ENCODE measurements at places on chromosomes 16 and 17.

GRCh38 chr17:51006601-51007000 is 114.1 kb downstream of the SPAG9 start:
- no peak for DNase-seq

- DNase-seq, result no peak
These were observed 167.5 kb downstream of the RAB11FIP4 start for GRCh38 chr17:31558748-31559583.

DNA sequence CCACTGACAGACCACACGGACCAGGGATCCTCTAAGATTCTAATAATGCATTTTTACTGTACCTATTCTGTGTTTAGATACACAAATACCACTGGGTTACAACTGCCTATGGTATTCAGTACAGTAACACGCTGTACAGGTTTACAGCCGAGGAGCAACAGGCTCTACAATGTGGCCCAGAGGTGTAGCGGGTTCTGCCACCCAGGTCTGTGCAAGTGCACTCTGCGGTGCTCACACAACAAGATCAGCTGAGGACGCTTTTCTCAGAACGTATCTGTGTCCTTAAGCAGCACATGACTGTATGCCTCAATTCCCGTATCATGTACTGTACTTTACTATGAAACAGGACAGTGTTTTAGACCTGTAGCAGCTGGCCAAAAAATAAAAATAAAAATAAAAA is 6.5 kb downstream of the ZCCHC14 start:
- no peak for DNase-seq

DNA sequence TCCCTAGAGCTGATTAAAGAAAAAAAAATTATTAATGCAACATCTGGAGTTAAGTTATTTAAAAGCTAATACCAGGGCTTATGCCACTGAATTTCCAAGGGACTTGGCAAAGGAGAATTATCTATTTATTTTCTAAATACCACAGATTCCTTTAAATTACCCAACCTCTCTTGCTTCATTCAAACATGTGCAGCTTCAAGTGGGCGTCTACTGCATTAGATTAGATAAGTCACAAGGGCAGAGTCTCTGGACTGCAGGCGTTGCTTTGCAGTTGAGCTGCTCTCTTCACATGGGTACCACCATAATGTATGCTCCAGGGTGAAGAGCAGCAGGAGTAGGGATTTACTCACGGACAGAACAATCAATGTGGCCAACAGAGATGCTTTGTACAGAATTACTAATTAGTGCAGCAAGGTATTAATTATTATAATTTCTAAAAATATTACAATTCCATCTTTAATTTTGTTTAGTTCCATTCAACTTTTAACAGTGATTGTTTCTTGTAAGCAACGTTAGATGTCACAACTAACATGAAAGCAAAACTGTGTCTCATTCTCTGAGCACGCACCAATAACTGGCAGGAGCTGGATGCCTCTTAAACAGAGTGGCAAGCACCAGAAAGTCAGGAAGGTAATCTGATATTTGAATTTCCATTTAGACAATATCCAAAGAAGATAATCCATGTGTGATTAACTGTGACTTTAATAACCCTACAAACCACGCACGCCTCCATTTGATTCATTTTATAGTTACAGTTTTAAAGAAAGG is 214.2 kb downstream of the STX8 start:
- no peak for DNase-seq

- DNase-seq, result no peak
These were observed 50.1 kb downstream of the GTF3C1 start for GRCh38 chr16:27499659-27500055.

GRCh38 chr16:50263060-50263909 is 3.1 kb upstream of the ADCY7 start:
- DNase-seq, result no peak

GRCh38 chr16:13895516-13895915 is 24.4 kb upstream of the ERCC4 start:
- no peak for DNase-seq

DNA sequence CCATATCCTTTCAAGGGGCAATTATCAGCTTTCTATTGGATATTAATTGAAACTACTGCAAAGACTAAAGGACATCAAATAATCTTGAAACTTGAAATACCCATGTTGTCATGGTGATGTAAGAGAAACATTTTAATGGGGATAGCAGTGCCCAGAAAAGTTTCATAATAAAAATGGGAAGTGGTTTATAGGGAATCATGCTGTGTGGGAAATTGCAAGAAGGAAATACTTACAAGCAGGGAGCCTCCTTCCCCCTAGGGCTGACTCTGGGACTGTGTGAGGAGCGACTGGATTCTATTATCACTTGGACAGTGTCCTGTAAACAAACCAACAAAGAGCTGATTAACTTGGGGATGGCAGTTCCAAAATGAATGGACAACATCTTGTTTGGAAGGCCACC is 1393.1 kb upstream of the GOT2 start:
- no peak for DNase-seq

DNA sequence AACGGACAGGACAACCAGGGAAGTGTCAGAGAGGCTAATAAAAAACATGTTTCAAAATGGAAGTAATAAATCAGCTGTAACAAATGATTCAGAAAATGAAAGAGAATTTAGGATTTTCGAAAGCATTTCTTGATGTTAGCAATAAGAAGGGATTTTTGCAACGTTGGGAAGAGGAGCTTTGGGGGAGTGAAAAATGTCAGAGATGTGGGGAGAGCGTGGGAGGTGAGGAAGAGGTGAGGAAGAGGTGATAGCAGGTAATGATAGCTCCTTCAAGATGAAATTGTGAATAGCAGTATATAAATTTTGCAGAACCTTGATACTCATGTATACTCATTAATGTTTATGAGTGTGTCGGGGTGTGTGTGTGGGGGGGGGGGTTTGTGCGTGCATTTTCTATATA is 76.2 kb upstream of the COX10 start:
- no peak for DNase-seq

GRCh38 chr16:58449306-58449705 is 50.6 kb upstream of the NDRG4 start:
- DNase-seq, result no peak

DNA sequence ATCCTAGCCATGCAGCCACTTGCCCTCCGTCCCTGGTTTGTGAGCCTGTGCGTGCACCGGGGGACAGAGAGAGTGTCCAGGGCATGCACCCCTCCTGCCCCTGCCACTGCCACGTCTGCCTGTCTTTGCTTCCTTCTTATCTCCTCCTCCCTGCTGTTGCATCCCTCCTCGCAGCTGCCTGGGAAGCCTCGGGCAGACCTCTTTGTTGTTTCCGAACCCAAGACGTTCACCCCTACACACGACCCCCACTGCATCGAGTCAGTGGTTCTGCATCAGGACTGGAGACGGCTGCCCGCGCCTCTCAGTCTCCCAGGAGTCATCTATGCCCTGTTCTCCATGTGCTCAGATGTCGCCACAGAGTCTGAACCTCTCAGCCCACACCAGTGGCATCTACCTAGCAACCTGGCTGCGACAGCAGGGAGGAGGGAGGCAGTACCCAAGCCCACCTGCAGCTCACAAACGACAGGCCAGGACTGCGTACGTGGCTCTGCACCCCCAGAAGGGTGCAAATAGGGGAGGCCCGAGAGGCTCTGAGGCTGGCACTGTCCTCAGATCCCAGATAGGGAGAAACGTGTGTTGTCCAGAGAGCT is 5.2 kb downstream of the TIMP2 start:
- DNase-seq, result no peak

DNA sequence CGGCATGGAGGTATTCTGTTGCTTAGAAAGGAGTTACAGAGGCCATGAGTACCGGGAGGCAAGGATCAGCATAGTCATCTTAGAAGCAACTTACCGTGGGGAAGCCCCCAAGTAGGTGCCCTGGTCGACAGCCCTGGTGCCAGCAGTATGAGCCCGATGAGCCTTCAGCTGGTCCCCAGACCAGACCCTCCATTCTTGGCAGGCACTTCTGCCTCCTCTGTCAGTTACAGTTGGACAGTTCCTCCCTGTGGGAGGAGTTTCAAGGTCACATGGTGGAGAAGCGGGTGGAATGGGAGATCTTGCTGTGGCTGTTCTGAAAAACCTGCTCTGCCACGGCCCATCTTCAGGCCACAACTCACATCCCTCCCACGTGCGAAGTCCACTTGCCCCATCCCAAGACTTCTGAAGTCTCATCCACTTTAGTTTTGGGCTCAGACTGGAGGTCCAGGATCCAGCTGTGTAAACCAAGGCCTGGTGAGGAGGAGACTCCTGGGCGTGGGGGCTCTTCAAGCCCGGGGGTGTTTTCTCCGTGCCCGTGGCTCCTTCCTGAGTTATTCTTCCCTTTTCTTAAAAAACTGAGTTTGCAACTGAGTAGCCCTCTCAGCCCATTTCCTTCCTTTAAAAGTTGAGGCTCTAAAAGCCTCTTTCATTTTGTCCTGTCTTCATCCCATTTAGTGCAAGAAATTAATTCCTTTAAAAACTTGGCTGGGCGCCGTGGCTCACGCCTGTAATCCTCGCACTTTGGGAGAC is 133.5 kb downstream of the SEC14L1 start:
- no peak for DNase-seq

GRCh38 chr17:2336852-2337543 is at the start of gene SGSM2:
SGSM2 (plus strand) TSS chr17:2337501; CDS start chr17:2337689, 188 bp downstream.
- DNase-seq, result peak; percentile 74

DNA sequence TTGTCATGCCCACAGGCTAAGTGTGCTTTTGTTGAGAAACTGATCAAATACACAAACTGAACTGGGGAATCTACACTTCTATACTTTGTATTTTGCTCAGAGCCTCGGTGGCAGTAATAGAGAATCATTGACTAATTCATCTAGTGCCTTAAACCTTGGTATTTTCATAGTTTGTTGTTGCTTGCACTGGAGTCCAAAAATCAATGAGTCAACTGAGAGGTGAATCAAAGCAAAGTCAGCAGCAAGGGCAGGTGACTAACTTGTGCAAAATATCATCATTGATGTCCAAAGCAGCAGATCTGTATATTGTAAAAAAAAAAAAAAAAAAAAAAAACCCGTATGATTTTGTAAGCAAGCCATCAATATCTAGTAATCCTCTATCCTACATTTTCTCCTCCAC is 296.4 kb downstream of the MAP2K6 start:
- no peak for DNase-seq

DNA sequence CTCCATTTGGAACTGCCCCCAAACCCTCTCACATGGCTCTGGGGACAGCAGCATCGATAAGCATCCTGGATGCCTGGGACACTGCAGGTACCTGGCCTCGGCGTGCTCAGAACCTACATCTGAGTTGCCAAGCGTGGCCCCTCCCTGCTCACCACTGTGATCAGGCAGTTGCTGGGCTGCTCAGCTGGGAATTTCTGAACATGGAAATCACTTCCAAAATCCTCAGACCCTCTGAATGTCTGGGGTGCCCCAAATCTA is 6.3 kb downstream of the CDH5 start:
- no peak for DNase-seq

- peak; percentile 19 for DNase-seq
These were observed 2.9 kb upstream of the CACNG3 start for GRCh38 chr16:24253192-24253591.

- no peak for DNase-seq
These were observed 73.7 kb downstream of the TNRC6C start for GRCh38 chr17:78032166-78032565.

GRCh38 chr17:42240201-42240600 is 36.0 kb downstream of the STAT5B start:
- DNase-seq, result no peak

- DNase-seq, result no peak
These were observed 14.7 kb upstream of the MC1R start for GRCh38 chr16:89903908-89904515.

GRCh38 chr16:53457670-53458069 is 23.4 kb downstream of the RBL2 start:
- peak; percentile 89 for DNase-seq

GRCh38 chr16:30829130-30830071 is 42.4 kb upstream of the ZNF629 start:
- DNase-seq, result no peak

DNA sequence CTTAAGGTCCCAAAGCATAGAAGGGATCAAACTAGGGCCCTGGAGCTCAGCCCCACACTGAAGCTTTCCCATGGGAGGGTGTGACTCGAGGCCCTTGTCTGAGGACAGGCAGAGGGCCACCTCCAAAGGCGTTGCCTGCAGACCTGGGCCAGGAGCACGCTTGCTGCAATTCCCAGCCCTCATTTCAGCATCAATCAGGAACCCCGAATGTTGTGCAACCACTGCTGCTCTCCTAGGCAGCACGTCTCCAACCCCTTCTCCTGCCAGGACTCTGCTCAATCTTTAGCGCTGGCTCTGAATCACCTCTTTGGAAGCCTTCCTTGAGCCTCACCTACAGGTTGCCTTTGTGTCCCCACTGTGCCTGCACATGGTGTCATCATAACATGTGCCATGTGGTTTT is 14.0 kb upstream of the ATP2C2 start:
- DNase-seq, result no peak

- DNase-seq, result no peak
These were observed 4.1 kb upstream of the KCTD11 start for GRCh38 chr17:7347630-7348477.

DNA sequence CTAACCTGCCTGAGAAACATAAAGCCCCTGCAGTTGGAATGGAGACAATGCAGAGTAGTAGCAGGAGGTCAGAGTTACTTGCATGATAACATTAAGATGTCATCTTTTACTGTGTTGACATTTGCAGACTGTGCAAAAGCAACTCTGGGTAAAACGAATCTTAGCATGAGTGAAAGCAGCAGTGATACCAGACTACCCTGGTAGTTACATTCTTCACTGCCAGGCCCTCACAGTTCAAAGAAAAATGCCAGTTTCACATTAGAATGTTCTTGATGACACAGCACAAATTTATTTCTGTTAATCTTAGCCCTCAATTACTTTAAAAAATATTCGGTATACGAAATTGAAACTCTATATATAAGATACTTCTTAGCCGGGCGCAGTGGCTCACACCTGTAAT is 12.2 kb downstream of the MPHOSPH6 start:
- DNase-seq, result no peak

DNA sequence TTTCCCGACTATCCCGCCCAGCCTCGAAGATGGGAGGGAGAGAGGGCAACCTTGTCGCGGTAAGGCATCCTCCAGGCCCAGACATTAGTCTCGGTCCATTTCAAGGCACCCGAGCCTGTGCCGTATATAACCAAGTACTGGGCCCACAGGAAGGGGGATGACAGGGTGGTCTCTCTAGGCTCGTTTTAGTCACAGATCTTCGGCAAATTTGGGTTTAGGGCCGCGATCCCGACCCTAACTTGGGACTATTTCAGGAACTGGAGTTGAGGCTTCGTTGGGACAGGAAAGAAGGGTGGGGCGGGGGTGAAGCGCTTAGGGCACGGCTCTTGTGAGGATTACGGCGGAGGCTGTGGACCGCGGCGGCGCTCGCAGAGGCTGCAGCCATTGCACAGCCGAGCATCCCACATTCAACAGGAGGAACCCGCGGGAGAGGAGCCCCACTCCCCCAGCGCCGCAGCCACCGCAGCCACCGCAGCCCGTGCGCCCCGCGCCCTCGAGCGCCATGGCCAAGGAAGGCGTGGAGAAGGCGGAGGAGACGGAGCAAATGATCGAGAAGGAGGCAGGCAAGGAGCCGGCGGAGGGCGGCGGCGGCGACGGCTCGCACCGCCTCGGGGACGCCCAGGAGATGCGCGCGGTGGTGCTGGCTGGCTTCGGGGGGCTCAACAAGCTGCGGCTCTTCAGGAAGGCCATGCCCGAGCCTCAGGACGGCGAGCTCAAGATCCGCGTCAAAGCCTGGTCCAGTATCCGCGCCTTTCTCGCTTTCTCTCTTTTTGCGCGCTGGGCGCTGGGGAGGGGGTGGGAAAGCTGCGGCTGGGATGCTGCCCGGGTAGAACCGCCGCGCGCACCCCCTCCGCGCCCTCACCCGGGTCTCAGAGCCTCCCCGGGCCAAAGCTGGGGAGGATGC is at the start of gene VAT1L:
Gene VAT1L, plus strand, starts transcription at position 384 of the 904 bp plus-strand sequence. Its CDS starts 119 bp downstream, at position 503.
- DNase-seq, result no peak

Data from naive thymus-derived CD4-positive, alpha-beta T cell (primary cell).